ENCODE measurements at places on chromosomes 6 and 20.
A peak's percentile ranks its signal among the peaks of the same experiment; 100 is the strongest.

GRCh38 chr6:95948324-95948723 lies 67.5 kb upstream of the FUT9 start:
- no peak for DNase-seq

DNA sequence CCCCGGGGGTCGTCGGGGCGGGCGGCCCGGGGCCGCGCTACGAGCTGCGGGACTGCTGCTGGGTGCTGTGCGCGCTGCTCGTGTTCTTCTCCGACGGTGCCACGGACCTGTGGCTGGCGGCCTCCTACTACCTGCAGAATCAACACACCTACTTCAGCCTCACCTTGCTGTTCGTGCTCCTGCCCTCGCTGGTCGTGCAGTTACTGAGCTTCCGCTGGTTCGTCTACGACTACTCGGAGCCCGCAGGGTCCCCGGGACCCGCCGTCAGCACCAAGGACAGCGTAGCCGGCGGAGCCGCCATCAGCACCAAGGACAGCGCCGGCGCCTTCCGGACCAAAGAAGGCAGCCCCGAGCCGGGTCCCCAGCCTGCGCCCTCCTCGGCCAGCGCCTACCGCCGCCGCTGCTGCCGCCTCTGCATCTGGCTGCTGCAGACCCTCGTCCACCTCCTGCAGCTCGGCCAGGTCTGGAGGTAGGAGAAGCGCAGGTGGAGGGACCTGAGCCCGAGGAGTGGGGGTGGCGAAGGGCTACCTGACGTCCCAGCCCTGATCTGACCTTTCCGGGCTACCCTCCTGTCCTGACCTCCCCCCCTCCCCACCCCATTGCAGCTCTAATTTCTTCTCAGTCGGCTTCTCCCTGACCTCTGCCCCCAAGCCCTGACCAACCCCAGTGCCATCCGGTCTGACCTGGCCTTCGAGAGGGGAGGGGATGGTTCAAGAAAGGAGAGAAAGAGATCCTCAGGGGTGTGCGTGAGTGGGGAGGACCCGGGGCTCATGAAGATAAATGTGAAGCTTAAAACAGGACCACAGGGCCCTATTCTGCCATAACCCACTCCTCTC lies 558 bp downstream of the XKR7 start:
- DNase-seq = peak; percentile 86

- DNase-seq = no peak
Observed at GRCh38 chr6:136403110-136403980, 113.7 kb upstream of the BCLAF1 start.

- DNase-seq = no peak
Observed at GRCh38 chr6:95804847-95805541, 210.8 kb upstream of the FUT9 start.

DNA sequence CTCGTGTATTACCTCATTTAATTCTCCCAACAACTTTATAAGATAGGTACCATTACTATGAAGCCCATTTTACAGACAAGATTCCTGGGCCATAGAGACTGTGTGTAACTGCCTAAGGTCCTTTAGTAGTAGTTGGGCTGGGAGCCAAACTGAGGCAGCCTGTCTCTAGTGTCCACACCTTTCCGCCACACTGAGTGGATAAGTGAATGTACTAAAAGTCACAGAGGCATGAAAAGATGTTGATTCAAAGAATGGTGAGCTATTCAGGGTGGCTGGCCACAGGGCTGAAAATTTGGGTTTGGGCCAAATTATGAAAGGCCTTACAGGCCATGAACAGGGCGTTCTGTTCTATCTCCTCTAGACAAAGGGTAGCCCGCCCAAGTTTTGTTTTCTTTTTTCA lies 11.0 kb downstream of the CD24 start:
- DNase-seq = no peak

DNA sequence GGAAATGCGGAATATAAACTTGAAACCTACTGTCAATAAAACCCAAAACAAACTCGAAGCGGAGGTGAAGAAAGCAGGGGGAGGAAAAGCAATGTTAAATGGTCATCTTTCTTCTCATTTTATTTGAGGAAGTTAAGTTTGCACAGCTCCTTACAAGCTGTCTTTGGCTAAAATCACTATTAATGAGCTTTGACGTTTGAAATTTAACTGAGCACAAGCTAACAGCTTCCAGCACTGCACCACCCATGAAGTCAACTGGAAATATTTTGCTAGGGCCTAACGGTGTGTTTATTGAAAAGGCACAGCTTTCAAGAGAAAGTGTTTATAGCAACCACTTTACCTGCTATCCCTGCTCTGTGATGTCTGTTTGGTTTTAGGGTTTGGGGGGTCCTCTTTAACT lies 103.8 kb downstream of the PKHD1 start:
- DNase-seq = no peak

GRCh38 chr20:1665345-1665744 lies 7.8 kb upstream of the SIRPG start:
- DNase-seq = no peak

GRCh38 chr6:42978487-42978838 lies 518 bp downstream of the PEX6 start:
- DNase-seq = peak; percentile 42

- no peak for DNase-seq
Observed at GRCh38 chr20:47805951-47806350, 20.7 kb upstream of the SULF2 start.

Data from activated CD4-positive, alpha-beta memory T cell treated with anti-CD3 and anti-CD28 coated beads for 36 hours (primary cell).